ENCODE measurements at places on chromosomes 11 and 22.

- no peak for DNase-seq
Measured at GRCh38 chr11:87263979-87264378, 226.2 kb downstream of the TMEM135 start.

- DNase-seq, result no peak
Measured at GRCh38 chr11:102139081-102139498, 28.8 kb downstream of the YAP1 start.

GRCh38 chr22:29718949-29719898 lies 579 bp upstream of the CABP7 start:
- DNase-seq, result no peak

- DNase-seq, result no peak
Measured at GRCh38 chr11:11178671-11179638, 174.1 kb downstream of the CSNK2A3 start.

DNA sequence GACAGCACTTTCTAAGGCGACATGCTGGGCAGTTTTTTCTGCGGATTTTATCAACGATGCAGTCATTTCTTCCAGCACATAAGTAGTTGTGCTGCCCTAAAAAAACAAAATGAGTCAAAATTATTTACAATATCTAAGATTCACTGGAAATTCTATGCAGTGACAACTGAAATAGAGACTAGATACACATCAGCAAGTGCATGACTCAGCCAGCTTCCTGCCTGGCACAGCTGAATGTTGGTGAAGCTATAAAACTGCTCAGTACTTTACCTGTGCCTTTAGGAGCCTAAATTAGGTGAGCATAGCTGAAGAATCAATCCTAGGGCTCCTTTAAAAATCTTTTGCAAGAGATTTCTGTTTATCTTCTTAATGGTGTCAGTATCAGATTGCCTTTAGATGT lies 37.8 kb downstream of the PGR start:
- DNase-seq, result no peak

- DNase-seq, result peak; percentile 60
Measured at GRCh38 chr11:17734986-17735817, 621 bp downstream of the KCNC1 start.

- DNase-seq, result no peak
Measured at GRCh38 chr11:40129266-40129665, 1330.2 kb downstream of the LRRC4C start.

DNA sequence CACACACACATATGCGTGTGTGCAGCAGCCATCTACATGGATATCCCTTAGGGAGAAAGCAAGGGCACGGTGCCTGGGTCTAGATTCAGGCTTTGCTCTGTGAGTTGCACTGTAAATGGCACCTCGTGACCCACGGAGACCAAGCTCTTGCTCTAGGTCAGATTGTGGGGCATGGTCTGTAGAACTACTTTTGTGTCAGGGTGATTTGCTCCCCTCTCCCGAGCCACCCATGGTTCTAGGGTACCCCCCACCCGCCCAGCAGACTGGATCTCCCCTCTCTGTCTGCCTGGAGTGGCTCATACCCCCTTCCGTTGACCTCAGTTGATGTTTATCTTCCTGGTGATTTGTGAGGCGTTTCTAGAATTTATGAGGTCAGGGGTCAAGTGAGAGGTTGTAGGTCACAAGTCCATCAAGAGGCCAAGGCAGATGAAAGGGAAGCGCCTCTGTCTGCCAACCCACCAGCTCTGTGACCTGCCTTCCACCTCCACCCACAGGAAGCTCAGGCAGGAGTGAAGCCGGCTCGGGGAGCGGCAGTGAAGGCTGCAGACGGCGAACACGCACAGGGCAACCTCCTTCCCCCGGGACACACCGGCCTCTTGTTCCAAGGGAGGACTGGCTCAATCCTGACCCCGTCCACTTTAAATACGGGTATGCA lies 76.2 kb upstream of the TTLL12 start:
- DNase-seq, result peak; percentile 34

GRCh38 chr11:69221086-69221485 lies 65.4 kb downstream of the SMIM38 start:
- DNase-seq, result no peak

- no peak for DNase-seq
Measured at GRCh38 chr11:46983598-46983997, 47.0 kb downstream of the CSTPP1 start.

GRCh38 chr11:62546929-62547625 lies 471 bp upstream of the AHNAK start:
- DNase-seq, result no peak

- DNase-seq, result no peak
Measured at GRCh38 chr11:12142909-12143308, 32.5 kb downstream of the MICAL2 start.

GRCh38 chr11:8075119-8075726 lies 5.8 kb upstream of the TUB start:
- no peak for DNase-seq

Data from Peyer's patch (tissue), 4 donors.